ENCODE measurements at places on chromosomes 7 and 10. TPM values are rescaled to one million over a fixed set of nuclear protein-coding genes. Genes with fewer than 3 reads are reported as not detected.

GIMAP4 gene
- total RNA-seq, result 145 TPM

WASHC2A gene
- total RNA-seq, result 33.3 TPM

MEST gene
- total RNA-seq, result 3.2 TPM

CYP26A1 gene
- not detected for total RNA-seq

TSPAN15 gene
- total RNA-seq, result 4.2 TPM

MALRD1 gene
- not detected for total RNA-seq

VWA2 gene
- not detected for total RNA-seq

DNA sequence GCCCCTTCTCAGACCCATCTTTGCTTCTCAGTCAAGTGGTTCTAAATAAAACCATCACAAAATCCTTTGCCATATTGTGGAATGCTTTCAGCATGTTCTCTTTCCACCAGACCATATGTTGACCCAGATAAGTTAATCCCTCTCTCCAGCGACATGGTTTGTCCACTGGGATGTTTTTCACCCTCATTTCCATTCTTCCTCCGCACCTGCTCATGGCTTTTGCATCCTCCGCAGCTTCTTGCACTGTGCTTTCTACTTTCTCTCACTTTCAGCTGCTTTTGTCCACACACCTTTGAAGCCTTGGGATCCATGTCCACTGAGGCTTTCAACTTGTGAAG is 52.3 kb upstream of the WAC start:
- DNase-seq, result no peak

DNA sequence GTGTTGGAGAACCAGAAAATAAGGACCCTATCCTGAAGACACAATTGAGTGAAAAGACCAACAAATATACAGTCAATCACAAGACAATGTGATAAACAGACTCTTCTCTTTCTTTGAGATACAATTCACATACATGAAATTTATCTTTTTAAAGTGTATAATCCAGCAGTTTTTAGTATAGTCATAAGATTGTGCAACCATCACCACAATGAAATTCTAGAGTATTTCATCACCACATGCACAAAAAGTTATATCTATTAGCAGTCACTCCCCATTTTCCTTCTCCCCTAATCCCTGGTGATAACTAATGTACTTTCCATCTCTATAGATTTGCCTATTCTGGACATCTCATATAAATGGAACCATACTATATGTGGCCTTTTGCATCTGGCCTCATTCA is 8.2 kb upstream of the SORBS1 start:
- DNase-seq, result no peak

GRCh38 chr7:22452142-22452959 is 47.6 kb downstream of the STEAP1B start:
- peak; percentile 60 for DNase-seq

GRCh38 chr7:112866424-112866823 is 76.2 kb upstream of the TMEM168 start:
- peak; percentile 44 for DNase-seq

DNA sequence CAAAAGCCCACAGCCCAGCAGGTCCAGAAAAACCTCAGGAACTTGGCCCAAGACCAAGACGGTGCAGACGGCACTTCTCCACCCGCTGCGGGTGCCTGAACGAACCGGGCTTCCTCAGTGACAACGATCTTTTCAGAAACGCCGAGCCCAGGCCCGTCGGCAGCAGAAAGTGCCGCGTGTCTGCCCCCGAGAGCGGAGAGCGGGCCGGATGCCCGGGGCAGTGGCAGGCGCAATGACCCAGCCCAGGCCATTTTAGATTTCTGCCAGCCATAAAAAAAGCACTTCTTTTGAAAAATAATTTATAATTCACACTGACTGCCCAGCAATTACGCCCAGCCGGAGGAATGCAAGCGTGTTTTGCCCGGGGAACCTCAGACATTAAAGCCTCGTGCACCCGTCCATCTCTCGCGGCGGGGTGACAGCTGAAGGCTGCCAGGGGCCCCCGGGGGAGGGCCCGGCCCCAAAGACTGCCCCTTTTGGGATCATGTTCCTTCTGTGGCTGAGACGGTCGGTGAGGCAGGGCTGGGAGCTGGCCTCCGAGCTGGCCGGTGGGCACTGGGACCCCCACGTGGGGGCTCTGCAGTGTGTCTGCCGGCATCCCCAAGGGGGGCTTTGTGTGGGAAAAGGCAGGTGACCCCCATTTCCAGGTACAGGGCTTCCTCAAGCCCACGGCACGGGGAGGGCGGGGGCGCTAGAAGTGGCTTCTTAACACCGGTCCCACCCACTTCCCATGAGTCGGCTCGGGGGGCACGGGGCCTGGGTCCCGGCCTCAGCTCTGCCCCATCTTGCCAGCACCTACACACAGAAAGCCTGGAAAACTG is 71.3 kb upstream of the PDGFA start:
- DNase-seq, result no peak

- no peak for DNase-seq
These were observed 188.5 kb upstream of the AGR3 start for GRCh38 chr7:17070231-17070708.

Data from activated CD8-positive, alpha-beta memory T cell treated with anti-CD3 and anti-CD28 coated beads, Interleukin-2, amount 10 ng/mL, durations not matched to agents 7 days and 5 days (primary cell).